ENCODE measurements at places on chromosomes 11 and 22. TPM values are rescaled to one million over a fixed set of nuclear protein-coding genes. Genes with fewer than 3 reads are reported as not detected.

Gene ASRGL1
- 11.6 TPM for total RNA-seq

Gene CRYBB1
- not detected for total RNA-seq

Gene TENM4
- total RNA-seq = not detected

Gene SHANK2
- total RNA-seq = not detected

Gene CD3D
- 285 TPM for total RNA-seq

Gene MIAT
- total RNA-seq = 51.8 TPM

Gene GTSE1
- total RNA-seq = 39.7 TPM

Gene UBQLNL
- total RNA-seq = 0.15 TPM

Gene B3GAT1
- not detected for total RNA-seq

Gene YPEL1
- total RNA-seq = 1.6 TPM

Gene MISFA
- total RNA-seq = 1.0 TPM

Gene ALX4
- not detected for total RNA-seq

Gene PACS1
- total RNA-seq = 80.7 TPM

Gene TTC9C
- total RNA-seq = 46.6 TPM

Gene RASSF10
- total RNA-seq = not detected

Gene RIC3
- total RNA-seq = 6.8 TPM

Gene APLNR
- total RNA-seq = not detected
